ENCODE measurements at places on chromosomes 12 and 14.

GRCh38 chr12:108729612-108730364, 1.5 kb downstream of the CORO1C start:
- DNase-seq = no peak

DNA sequence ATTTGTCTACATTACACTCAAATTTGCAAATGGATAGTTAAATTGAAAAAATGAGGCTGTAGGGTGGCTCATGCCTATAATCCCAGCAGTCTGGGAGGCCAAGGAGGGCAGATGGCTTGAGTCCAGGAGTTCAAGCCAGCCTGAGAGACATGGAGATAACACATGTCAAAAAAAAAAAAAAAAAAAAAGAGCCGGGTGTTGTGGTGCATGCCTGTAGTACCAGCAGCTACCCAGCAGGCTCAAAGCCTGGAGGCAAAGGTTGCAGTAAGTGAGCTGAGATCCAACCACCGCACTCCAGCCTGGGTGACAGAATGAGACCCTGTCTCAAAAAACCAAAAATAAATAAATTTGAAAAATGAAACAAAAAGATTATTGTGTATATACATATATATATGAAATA, 119.9 kb upstream of the MGAT4C start:
- DNase-seq = no peak

DNA sequence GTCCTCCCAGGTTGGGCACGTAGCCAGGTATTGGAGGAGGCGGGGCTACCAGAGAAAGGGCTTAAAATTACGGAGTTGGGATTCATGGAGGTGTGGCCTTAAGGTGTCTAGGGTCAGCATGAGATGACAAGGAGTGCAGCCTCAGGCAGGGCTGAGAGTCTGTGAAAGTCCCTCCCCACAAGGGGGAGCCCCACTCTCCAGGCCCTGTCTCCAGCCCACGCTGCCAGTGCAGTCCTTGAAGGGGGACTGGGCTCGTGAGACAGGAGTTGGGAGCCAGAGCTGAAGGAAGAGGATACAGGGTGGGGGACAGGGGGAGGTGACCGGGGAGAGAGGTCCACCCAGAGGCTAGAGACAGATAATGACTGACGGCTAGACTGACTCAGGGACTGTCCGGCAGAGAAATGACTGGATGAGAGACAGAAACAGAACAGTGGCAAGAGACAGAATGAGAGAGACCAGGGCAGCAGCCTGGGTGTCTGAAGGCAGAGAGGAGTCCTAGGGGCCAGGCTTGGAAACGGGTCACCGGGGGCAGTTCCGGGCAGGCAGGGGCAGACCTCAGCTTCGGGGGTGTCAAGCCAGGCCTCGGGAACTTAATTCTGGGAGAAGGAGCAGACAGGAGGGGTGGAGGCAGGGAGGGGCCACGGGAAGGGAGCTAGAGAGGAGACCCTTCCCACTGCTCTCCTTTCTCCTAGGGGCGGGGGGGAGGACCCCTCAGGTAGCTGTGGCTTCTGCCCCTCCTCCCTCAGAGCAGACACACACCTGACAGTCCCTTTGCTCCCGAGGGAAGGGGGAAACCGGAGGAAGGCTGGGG, 970 bp downstream of the CDH24 start:
- no peak for DNase-seq

GRCh38 chr14:74965486-74966153, 10.2 kb upstream of the PGF start:
- DNase-seq = no peak

- DNase-seq = no peak
Measured at GRCh38 chr12:106030210-106031071, 108.3 kb downstream of the NUAK1 start.

- no peak for DNase-seq
Measured at GRCh38 chr14:50675597-50675996, 7.5 kb upstream of the SAV1 start.

Data from AML-193 (cell line).